ENCODE measurements at places on chromosomes 2 and 18.

DNA sequence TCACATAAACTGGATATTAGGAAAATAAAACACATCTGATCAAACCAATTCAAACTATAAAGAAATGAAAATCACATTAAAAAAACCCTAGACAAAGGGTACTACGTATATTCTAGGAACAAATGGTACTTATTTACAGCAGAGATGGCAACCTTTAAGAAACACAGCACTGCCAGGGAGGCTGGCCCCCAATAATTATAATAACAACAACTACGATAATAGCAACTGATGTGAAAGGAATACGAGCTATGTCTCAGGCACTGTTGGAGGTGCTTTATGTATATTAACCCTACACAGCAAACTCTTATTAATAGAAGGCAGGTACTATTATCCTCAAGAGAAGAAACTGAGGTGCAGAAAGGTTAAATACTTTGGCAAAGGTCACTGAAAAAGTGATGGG is 193.9 kb downstream of the NBAS start:
- DNase-seq, result no peak

GRCh38 chr18:815353-815752 is 3.3 kb upstream of the YES1 start:
- DNase-seq, result no peak

DNA sequence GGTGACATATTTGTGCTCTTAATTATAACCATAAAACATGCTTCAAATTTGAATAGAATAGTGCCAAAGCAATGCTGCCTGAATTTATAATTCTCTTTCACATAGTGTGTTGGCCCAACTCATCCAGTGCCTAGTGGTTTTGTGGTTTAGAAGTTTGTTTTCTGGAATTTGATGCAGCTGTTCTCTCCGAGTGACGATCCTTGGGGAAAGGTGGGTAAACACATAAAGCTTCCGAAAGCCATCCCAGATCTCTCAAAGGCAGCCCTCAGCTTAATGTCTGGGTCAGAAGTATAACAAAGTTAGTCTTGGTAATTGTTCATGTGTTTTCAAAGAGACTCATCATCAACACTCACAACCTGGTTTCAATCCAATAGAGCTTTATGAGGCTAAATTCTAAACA is 235.6 kb upstream of the CDH2 start:
- no peak for DNase-seq

- no peak for DNase-seq
Measured at GRCh38 chr2:236917164-236917563, 168.5 kb upstream of the COPS8 start.

DNA sequence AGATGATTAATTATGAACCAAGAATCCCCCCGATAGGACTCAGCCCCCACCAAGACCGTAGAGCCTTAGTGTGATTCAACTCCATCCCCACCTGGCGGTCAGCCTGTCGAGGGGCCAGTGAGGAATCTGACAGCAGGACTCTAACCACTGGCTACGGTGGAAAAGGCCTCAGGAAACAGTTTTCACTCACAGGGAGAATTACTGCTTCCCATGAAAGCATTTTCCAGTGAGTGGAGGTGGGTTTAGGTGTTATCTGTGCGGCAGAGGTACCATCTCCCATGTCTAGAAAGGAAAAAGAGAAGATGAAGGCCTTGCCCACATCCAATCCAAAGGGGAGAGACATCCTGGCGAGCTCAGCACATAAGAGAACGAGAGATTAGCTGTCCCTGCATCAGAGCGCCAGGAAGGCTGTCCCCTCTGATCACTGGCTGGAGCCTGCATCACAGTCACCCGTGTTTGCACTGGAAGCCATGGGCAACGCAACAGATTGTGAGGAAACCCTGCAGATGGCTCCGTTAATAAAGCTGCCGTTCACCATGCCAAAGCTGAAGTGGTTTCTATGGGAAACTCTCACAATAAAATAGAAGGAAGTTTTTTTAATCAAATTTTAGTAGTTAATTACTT is 22.3 kb downstream of the COX7A2L start:
- DNase-seq, result no peak

DNA sequence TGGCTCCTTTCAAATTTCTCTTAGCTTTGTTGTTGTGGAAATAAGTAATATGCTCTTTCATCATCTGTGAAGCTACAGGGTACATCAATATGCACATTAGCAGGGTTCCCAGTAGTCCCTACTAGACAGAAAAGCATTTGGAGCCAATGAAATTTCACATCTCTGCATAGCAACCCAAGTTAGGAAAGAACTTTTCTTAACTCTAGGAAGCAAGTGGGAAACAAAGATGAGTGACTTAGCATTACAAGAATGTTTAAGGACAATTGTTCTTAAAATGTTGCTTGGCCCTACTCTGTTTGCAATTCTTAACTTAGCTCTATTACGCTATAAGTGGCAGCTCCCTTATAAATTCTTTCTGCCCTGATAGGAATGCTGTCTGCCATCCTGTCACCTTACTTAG is 39.6 kb downstream of the ZEB2 start:
- no peak for DNase-seq

- DNase-seq, result no peak
Measured at GRCh38 chr2:216350214-216350791, 22.0 kb downstream of the MARCHF4 start.

DNA sequence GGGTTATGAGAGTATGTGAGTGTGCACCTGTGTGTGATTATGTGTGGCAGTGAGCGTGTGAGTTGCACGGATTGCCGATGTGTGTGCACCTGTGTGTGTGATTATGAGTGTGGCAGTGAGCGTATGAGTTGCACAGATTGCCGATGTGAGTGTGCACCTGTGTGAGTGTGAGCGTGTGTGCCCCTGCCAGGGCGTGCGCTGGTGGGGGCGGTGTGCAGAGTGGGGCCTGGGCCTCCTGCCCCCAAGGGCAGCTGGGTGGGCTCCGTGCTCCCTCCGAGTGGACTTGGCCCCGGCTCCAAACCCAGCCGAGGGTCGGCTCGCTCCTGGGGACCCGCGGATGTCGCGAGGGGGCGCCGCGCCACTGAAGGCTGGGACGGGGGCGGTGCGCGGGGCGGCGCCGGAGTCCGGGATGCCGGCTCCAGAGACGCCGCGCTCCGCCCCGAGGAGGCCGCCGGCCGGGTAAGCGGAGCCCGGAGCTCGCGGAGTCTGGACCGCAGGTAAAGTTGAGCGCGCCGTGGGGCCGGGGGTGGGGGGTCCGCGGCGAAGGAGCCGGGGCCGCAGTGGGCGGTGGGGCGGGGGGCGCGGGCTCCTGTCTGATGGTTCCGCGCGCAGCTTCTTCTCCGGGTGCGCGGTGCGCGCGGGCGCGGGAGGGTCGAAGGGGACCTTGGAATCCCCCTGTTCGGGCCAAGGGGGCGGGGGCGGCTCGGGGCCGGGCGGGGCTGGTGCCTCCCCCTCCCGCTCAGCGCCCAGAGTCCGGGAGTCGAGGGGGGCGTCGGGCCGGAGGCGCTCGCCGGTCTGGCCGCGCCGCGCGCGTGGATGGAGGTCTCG is at the start of gene KCNG2:
Gene KCNG2 (plus strand): TSS at position 421 of the 828 bp plus-strand sequence. CDS start 65,730 bp downstream, outside the sequence.
- no peak for DNase-seq

- DNase-seq, result no peak
Measured at GRCh38 chr2:128305555-128306080, 13.1 kb downstream of the HS6ST1 start.

- no peak for DNase-seq
Measured at GRCh38 chr18:57798713-57799373, 4.3 kb downstream of the ATP8B1 start.

Data from activated CD4-positive, alpha-beta T cell treated with anti-CD3 and anti-CD28 coated beads for 24 hours (primary cell).